ENCODE measurements at places on chromosomes 3 and 15.

GRCh38 chr3:86794361-86795065, 196.4 kb downstream of the VGLL3 start:
- DNase-seq, result peak; percentile 58

- no peak for DNase-seq
Observed at GRCh38 chr3:12490547-12490946, 6.3 kb downstream of the TSEN2 start.

- DNase-seq, result peak; percentile 96
Observed at GRCh38 chr3:107235928-107236315, 141.3 kb upstream of the CCDC54 start.

DNA sequence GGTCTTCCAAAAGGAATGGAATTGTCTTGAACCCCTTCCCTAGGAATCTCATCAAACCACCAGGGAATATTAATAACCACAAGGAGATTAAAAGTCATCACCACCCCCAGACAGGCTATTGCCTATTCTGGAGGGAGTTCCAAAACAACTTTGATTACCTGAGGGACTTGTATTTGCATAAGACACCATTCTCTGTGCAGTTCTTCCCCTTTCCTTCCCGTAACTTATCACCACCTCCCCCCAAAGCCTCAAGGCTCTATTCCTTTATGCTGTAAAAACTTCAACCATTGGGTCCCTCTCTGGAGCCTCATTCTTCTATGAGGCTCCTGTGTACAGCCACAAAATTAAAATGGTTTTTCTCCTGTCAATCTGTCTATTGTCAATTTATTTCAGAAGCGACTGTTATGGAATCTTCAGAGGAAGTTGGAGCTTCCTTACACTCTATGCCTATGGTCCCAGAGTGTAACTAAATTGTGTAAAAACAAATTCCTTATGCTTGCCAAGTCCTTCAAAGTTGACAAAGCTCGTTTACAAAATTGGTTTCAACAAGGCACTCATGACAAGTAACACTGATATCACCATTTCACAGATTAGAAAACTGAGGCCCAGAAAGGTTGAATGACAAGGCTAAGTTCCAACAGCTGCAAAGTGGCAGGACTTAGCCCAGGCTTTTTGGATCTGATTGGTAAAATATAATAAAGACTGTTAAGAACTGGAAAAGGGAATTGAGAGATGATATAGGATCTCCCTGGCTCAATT, 68.3 kb upstream of the HERC1 start:
- DNase-seq, result no peak

- DNase-seq, result no peak
Observed at GRCh38 chr3:171688593-171688992, 121.7 kb downstream of the PLD1 start.

DNA sequence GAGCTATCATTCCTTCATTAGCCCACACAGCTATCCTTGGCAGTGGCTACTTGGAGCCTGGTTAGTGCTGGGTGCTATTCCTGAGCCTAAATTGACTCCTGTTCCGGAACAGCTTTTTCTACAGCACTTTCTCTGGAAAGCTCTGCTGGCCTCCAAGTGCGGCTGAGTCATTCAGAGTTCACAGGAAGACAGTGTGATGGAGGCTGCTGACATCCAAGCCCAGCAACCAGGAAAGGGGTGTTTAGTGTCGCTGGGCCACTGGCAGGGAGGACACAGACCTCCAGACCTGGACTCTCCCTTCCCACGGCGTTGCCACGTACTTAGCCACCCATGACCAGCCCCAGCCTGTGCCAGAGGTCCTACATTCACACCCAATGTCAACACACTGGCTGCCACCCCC, 28.7 kb downstream of the CACNA2D2 start:
- DNase-seq, result peak; percentile 55

GRCh38 chr15:91940496-91941381, 87.2 kb downstream of the SLCO3A1 start:
- no peak for DNase-seq
